Aortic smooth muscle cell (primary cell): ENCODE measurements at places on chromosomes 5 and 9. TPM values are rescaled to one million over a fixed set of nuclear protein-coding genes. Genes with fewer than 3 reads are reported as not detected.

Gene BSPRY
- not detected in 2 replicates for total RNA-seq

Gene PCDHGA12
- total RNA-seq, result 17.6 and 22.3 TPM in 2 replicates

Gene SLC6A18
- not detected in 2 replicates for total RNA-seq

Gene PRRC1
- total RNA-seq, result 55.0 and 79.1 TPM in 2 replicates

Gene BNIP1
- 17.1 and 17.4 TPM in 2 replicates for total RNA-seq

Gene RLN2
- not detected in 2 replicates for total RNA-seq
